Activated CD8-positive, alpha-beta memory T cell treated with anti-CD3 and anti-CD28 coated beads for 24 hours (primary cell): ENCODE measurements at places on chromosomes 13 and 19.
A peak's percentile ranks its signal among the peaks of the same experiment; 100 is the strongest.

- no peak for DNase-seq
These were observed 7.5 kb upstream of the TM6SF2 start for GRCh38 chr19:19280561-19280960.

GRCh38 chr13:32548837-32549236 is 10.2 kb upstream of the N4BP2L2 start:
- no peak for DNase-seq

DNA sequence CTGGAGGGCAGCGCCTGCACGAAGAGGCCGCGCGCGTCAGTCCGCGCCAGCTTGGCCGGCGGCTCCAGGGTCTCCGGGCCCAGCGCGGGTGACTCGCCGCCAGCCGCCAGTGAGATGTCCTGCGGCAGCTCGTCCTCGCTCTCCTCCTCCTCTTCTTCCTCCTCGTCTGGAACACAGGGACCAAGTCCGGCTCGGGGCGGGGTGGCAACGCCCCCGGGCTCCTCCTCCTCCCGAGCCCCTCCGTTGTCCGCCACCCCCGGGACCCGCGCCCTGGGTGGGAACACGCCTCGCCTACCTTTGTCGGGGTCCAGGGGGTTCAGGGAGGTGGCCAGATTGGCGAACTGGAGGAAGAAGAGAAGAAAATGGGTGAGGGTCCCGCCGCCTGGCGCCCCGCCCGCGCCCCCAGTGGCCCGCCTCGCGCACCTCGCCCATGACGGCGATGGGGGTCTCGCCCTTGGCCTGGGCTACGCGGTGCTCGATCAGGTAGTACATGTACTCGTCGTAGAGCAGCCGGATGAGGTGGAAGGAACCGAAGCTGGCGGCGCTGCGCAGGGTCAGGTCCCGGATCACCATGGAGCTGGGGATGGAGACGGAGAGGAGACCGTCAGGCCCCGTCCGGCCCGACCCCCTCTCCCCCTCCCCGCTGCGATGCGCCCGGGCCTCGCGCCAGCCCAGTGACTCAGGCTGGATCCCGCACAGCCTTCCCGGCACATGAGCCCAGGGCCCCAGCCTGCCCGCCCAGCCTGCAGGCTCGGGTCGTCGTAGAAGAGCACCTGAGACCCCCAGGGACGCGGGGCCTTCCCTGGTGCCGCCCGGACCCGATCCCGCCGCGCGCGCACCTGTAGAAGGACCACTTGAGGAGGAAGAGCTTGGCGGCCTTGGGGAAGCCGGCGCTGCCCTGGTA is 10.6 kb downstream of the DCAF15 start:
- no peak for DNase-seq

GRCh38 chr13:92143766-92144165 is 745.3 kb downstream of the GPC5 start:
- DNase-seq: no peak

DNA sequence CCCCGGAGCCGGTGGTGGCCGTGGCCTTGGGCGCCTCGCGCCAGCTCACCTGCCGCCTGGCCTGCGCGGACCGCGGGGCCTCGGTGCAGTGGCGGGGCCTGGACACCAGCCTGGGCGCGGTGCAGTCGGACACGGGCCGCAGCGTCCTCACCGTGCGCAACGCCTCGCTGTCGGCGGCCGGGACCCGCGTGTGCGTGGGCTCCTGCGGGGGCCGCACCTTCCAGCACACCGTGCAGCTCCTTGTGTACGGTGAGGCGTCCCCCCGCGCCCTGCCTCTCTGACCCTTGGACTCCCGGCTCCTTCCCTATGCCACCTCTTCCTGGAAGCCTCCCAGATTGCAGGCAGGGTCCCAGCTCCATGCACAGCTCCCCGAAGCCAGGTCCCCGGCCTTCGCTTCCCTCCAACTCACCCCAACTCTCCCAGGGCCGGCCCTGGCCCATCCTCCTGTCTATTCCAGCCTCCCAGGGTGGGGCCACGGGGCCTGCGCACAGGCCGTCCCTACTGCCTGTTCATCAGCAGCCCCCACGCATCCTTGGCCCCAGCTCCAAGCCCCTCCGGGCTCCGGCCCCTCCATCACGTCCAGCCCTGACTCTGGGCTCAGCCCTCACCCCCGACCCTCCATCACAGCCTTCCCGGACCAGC is 1.7 kb downstream of the MADCAM1 start:
- DNase-seq: no peak

DNA sequence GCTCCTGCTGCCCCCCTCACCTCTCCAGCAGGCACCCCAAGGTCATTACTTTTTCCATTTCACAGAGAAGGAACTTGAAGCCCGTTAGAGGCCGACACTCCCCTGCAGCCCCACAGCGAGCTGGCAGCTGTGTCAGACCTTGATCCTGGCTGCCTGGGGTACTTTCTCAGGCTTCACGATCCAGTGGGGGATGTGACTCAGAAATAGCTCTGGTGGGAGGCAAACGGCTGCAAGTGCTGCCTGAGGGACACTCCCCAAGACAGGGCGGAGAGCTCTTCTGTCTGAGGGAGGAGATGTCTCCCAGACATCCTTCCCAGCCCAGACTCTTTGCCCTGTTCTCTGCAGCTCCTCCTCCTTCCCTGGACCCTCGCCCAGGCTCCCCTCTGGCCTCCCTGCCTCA is 4.8 kb downstream of the TSKS start:
- no peak for DNase-seq

GRCh38 chr19:31149441-31149941 is 199.7 kb downstream of the TSHZ3 start:
- DNase-seq: no peak

DNA sequence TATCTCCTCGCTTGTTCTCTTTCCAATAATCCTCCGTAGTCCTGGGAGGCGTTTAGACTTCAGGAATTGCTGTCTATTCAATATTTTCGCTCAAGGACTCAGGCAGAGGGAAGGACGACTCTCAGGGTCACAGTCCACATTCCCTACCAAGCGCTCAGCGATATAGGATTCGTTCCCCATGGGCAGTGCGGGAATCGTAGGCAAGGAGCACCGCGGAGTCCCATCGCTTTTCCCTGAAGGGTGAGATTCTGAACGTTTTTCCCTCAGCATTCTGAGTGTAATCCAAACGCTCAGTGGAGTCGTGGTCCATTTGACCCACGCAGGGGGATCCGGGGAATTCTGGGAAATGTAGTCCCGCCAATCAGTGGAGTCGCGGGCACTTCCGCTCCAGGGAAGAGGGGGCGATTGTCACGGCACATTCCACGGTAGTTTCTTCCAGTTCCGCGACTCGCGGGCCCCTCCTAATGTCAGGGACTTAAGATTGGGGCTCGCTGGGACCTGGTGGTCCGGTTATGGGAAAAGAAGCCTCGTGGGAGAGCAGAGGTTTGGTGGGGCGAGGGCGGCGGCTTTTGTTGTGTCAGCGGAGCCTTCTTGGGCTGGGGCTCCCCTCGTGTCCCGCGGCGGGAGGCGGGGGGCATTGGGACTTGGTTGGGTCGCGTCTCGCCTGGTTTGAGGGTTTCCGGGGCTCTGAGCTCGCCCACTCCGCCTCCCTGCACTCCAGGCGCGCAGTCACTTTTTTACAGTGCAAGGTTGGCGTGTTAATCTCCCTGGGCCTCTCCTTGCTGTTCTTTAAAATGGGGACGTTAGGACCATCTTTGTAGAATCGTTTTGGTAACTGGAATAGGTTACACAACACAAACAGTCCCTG is at the start of gene ZNF234:
Gene ZNF234 (plus strand): TSS at position 364 of the 868 bp plus-strand sequence. CDS start 3,079 bp downstream, outside the sequence.
- peak; percentile 85 for DNase-seq

GRCh38 chr19:13937479-13938300 is 527 bp downstream of the PODNL1 start:
- no peak for DNase-seq

DNA sequence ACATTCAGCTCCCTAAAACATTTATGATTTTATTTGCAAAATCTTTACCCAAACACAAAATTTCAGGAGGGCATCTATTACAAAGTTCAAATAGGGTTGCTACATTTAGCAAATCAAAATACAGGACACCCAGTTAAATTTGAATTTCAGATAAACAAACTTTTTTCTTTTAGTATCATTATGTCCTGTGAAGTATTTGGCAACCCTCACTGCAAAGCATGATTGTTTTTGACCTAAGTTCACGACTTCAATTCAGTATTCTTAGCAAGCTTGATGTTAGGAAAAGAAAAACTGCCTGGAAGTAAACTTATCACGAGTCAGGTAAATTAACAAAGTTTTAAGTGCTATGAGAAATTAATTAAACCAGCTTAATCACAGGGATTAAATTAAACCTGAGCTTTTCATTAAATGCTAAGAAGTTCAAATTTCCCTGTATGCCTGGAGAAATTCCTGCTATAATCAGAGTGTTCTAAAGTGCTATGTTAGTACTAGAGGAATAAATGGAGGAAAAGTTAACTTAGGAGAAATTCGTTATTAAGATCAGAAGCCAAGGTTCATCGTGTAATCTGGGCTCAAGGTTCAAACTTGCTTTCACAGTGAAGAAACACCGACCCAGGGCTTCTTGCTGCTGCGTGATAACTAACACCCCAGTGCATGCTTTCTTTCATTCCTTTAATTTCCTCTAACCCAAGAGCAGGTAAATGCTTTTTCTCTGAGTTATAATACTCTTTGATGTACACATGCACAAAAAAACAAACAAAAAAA is 298.1 kb downstream of the FOXO1 start:
- DNase-seq: no peak

DNA sequence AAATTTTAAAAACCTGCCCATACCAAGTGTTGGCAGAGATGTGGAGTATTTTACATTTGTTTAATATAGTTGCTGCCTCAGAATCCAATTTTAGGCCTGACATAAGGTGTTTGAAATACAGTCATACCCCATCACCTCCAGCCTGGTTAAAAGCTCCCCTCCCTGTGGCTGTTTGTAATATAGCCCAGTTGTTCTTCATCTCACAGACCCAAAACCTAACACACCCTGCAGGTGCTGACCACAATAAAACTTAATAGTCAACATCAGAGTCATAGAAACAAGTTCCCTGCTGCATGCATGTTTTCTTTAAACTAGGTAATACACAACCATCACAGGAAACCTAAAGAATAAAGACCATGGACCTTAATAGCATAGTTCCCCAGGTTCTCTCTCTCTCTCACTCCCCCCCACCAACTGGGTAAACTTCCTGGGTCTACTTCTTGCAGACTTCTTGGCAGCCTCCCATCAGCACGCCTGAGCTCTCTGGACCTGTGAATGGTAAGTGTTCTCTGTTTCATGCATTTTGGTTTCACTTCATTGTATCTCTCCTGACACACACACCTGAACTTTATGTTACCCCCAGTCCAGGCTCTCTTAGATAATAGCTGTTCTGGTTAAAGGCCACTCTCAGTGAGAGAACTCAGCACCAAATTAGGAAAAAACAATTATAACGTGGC is 1369.9 kb downstream of the EFNB2 start:
- DNase-seq: no peak

GRCh38 chr13:35979361-35979951 is 151.7 kb downstream of the DCLK1 start:
- DNase-seq: no peak

DNA sequence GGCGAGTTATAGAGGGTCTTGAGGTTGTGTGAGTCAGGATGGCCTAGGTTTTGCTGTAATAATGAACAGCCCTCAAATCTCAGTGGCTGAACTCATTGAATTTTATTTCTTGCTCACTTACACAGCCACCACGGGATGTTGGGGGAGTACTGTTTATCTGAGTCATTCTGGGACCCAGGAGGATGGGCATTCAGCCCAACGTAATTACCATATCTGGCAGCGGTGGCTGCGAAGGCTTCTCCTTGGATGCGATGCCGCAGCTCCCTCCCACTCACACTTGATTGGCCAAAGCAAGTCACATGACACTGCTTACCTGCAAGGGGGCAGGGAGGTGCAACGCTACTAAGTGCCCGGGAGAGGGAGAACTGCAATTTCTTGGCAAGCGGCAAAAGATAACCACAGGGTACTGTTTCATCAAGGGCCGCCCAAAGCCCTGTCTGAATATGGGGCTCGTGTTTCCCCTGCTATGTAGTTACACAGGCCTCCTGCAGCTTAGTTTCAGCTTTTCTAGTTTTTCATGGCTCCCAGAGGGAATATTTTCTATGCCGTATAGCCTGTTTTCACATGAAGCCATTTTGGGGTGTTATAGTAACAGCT is 19.9 kb downstream of the ZSWIM9 start:
- DNase-seq: peak; percentile 76

GRCh38 chr19:20359933-20360720 is 193.1 kb downstream of the ZNF486 start:
- no peak for DNase-seq

DNA sequence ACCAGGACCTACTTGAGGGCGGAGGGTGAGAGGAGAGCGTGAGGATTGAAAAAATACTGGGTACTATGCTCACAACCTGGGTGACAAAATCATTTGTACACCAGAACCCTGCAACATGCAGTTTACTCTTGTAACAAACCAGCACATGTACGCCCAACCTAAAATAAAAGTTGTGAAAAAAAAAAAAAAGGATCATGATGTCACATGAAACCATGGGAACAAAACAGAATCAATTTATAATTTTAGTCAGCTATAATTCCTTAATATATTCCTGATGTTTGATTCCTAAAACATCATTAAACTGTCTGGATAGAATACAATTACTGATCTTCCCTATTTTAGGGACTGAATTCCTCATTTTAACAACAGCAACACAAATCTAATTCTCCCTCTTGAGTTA is 160.6 kb upstream of the SPRY2 start:
- DNase-seq: no peak

- DNase-seq: no peak
These were observed 4.6 kb downstream of the AXL start for GRCh38 chr19:41223431-41224234.

DNA sequence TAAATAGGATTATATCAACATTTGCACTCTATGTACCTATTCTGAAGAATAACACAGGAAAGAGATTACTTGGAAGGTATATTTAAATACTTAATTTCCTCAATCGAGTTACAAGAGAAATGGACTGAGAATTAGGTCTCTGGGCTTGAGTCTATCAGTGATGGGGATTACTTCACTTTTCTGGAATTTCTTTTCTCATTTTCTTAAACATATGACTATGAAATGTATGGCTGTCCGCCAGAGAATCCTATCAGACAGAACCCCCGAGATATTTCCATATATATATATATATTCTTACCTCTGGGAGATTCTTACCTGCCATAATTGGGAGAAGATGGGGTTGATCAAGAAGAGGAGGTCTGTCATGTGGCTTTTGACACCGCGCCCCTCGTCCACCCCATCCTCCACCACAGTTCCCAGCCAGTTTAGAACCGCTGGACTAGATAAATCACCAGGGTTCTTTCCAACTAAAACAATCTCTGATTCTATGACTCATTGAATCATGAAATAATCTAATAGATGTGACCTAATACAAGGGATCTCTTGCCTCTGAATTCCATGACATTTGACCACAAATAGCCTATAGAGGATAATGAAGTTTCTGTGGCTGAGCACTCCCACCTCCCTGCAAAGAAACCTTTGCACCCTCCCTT is 231.3 kb downstream of the TBC1D4 start:
- DNase-seq: no peak

- no peak for DNase-seq
These were observed 4.4 kb downstream of the CCDC61 start for GRCh38 chr19:45999653-46000121.
